ENCODE measurements at places on chromosomes 12 and 14.

DNA sequence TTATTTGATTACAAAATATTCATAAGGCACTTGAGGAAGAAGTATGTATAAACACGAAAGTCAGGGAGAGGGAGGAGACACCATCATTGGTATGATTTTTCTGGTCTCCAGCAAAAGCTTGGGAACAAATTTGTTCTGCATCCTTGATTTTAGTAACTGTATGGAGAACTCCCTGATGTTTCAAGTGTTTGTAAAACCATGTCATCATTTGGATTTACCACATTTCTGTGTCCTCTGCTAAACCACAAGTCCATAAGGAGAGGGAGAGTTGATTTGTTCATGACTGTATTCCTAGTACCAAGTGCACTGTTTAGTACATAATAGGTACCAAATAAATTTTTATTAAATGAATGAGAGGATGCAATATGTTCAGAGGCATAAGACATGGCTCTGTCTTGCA is 181.1 kb downstream of the BTG1 start:
- no peak for DNase-seq

- DNase-seq, result no peak
These were observed 8.5 kb upstream of the DIO3 start for GRCh38 chr14:101552786-101553231.

- no peak for DNase-seq
These were observed 725 bp downstream of the CHPT1 start for GRCh38 chr12:101697930-101698799.

GRCh38 chr12:3772380-3772779 is 19.5 kb upstream of the CRACR2A start:
- DNase-seq, result no peak

GRCh38 chr12:122558745-122559641 is 31.9 kb downstream of the KNTC1 start:
- DNase-seq, result no peak

Data from NCI-H2227 treated with DMSO at 0.1 percent for 48 hours (cell line).